Left cardiac atrium (tissue), 4 donors: ENCODE measurements at places on chromosomes 2 and 18.

DNA sequence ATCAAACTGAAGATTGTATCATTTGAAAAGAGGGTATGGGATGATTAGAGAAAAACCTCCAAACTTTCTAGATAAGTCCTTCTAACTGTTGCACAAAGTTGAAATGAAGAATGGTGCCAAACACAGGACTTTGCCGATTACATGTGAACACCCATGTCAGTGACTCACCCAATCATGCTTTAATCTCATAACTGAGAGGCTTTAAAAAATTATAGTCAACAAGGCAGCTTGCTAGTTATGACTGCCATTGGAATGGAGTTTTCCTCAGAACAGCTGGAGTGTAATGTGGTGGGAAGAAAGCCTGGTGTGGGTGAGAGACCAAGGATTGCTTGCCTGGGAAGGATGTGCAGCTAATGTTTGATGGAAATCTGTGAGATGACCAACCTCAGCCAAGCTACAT lies 98.2 kb upstream of the ALPP start:
- DNase-seq = no peak

DNA sequence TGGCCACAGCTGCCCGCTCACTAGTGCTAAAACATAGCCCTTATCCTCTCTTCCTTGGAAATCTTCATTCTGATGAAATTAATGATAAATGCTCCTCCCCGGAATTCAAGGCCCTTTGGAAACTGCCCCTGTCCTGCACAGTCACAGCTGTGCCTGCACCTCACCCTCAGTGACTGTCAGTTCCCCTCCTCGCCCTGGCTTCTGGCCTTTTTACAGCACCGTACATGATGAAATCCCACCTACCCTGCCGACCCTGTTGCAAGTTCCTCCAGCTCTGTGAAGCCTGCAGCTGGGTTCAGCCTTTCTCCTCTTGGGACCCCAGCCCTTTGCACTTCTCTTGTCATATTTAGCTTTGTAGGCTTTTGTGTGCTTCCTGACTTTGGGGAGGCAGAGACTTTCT lies 48.4 kb downstream of the DCDC2C start:
- DNase-seq = no peak

- no peak for DNase-seq
Observed at GRCh38 chr2:231692847-231693246, 15.5 kb upstream of the PTMA start.

DNA sequence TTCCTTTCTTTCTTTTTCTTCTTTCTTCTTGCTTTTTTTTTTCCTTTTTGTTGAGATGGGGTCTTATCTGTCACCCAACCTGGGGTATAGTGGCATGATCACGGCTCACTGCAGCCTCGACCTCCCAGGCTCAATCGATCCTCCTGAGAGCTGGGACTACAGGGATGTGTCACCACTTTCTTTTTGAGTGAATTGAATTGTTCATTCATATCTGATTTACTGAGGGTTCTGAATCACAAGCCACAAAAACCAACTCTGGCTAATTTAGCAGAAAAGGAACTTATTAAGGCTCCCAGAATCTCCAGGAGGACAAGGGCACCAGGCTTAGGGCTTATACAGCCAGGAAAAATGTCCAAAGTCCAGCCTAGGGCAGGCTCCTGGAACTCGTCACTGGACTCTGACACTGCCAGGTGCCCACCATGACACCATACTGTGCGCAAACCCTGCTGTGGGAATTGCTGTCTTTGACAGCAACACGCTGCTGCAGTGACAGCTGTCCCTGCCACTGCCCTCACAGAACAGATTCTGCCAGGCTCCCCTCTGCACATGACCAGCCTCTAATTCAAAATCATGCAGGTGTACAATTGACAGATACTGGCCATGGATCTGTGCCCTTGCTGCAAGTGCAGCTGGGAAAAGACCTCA lies 42.9 kb upstream of the EML6 start:
- DNase-seq = no peak

DNA sequence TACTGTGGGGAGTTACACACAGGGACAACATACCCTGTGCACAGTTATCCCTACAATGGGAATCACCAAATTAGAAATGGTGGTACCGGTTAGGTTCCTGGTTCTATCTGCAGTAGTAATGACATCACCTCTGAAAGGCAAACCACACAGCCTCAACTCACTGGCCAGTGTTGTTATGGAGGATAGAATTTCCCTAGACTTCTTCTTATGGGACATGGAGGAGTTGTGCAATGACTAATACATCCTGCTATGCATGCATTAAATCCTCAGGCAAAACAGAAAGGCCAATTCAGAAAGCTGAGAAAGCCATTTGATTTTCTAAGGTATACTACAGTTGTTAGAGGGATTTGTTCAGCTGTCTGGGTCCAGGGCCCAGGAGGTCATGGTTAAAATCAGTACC lies 439.3 kb downstream of the TMX3 start:
- no peak for DNase-seq

DNA sequence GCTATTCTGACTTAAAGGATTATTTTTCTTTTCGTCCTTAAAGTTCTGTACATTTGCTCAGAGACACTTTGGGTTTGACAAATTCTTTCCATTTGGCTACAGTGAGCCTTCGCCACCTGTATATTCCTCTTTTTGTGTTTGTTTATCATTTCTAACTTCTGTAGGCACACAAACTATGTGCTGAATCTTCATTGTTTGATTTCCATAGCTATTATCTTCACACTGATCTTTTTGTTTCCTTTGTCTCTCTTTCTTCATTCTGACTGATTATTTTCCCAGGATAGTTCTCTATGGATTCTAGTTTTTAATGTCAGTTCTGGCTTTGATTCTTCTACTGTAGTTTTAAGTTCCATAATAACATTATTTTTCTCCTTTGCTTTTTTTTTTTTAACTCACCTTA lies 350.2 kb downstream of the ZNF521 start:
- no peak for DNase-seq
